ENCODE measurements at places on chromosomes 16 and 17.

DNA sequence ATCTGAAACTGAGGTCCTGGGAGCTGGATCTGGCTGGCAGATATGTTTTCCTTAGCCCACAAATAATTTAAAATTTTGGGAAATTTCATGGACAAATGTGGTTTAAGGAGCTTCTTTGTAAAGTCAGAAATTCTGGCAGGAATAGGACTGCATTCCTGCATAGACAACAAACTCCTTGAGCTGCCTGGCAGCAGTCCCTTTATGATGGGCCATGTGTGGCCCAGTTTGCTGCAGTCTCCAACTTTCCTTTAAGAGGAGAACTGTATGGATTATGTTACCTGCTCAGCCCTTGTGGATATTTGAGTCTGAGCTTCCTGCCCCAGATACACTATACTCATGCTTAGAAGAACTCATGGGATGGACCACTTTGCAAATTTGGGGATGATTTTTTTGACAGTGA, 48.5 kb upstream of the HS3ST2 start:
- no peak for DNase-seq

DNA sequence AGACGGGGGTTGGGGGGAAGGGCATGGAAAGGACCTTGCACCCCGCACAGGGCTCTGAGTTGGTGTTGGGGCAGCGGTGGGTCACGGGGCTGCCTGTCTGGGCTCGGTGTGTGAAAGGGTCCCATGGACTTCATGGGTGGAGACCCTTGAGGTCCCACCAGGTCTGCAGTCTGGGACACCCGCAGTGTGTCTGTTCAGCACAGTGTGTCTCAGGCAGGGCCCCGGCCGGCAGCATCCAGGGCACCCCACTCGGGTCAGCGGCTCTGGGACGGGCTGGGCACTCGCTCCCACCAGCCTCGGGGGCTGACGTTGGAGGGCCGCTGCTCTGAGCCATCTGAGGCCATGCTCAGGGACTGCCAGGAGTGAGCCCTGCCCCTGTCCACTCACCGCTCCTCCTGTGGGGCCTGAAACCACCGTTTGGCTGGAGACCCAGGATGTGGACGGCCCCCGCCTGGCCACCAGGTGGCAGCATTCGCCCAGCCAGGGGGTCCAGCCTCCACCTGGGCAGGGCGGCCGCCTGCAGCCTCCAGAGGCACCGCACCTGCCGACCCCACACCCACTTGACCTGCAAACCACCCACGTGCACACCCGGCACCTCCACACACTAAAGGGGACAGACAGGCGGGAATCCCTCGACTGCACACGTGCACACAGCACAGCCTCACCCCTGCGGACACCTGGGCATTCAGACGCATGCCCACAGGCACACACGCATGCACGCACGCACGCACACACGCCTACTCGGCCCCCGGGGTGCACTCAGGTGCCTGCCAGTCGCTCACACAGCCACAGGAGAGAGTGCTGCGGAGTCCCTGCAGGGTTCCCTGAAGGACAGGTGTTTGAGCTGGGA, 10.1 kb upstream of the ZFPM1 start:
- peak; percentile 85 for DNase-seq

DNA sequence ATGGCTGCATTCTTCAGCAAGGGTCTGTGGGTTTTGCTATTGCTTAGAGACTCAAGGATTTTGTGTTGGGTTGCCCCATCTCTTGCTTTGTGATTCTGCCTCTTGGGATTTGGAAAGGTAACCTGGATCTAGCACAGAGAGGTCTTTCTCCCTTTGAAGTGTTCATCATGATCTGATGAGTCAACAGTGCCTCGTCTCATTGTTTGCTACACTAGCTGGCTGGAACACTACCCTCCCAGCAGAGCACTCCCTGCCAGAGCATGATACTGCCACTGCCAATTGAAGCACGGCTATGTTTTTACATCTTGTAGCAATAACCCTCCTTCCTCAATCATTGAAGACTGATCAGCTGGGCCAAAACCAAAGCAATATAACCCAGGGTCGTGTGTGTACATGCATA, 361.0 kb downstream of the CDH13 start:
- DNase-seq, result no peak

DNA sequence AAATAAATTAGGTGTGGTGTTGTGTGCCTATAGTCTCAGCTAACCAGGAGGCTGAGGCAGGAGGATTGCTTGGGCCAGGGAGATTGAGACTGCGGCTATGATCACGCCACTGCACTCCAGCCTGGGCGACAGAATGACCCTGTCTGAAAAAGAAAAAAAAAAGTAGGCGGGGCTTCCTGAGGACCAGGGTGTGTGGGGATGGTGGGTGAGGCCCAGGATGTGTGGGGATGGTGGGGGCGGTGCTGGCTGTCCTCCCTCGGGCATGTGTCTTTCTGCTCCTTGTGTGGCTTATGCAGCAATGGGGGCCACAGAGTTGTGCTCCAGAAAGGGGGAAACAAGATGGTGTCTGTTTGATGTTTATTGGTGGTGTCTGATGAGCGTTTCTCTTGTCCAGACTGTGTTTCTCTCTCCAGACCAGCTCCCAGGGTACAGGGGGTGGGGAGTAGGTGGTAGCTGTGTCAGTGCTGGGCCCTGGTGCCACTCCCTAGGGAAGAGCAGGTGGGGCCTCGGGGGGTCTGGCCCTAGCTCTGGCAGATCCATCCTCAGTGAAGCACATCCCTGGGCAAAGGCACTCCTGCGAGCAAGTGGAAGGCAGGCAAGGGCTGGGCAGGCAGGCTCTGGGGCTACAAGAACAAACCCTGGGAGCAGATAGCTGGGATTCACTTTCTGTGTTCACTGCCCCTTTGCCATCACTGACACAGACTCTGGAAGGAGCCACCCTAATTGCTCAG, 2.3 kb downstream of the LCAT start:
- DNase-seq, result no peak

DNA sequence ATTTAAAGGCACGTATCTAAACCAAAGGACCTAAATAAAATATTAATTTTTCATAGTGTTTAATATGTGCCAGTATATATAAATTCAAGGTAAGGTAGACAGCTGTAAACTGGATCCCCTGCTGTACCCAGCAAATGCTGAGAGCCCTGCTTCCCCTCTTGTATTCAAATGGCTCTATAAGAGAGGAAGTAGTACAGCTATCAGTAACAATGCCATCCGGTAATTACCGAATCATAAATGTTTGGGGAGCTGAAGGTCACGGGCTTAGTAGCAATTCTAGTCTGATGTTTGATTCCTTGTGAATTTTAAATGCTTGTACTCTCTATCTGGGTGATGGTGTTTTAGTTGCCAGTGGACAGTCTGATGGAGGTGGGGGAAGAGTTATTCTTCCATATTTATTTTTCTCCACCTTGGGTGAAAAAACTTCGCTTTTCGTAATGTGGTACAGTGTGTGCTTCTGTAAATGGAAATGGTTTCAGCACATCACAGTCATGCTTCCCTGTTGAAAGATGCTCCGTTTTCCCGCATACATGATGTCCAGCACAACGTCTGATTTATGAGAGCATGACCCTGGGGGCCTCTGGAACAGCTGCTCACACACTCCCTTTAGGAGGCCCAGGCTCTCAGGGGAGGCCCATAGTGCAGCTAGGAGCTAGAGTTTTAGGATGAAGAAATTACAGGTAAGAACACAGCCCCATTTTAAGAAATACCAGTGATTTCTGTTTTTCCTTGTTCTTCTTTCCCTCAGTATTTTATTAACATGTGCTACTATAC, 423.9 kb downstream of the WWOX start:
- DNase-seq, result no peak

DNA sequence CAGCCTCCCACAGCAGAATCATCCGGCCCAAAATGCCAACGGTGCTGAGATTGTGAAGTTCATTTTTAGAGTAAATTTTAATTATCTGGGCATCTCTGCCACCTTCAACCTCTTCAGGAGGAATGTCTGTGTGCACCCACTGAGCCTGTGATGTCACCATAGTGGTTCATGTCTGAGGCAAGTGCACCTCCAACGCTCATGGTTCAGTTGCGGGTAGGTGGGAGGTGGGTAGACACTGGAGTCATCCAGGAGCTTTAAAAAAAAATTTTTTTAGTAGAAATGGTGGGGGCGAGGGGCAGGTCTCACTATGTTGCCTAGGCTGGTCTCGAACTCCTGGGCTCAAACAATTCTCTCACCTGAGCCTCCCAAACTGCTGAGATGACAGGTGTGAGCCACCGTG, 1.9 kb downstream of the FLYWCH1 start:
- no peak for DNase-seq

DNA sequence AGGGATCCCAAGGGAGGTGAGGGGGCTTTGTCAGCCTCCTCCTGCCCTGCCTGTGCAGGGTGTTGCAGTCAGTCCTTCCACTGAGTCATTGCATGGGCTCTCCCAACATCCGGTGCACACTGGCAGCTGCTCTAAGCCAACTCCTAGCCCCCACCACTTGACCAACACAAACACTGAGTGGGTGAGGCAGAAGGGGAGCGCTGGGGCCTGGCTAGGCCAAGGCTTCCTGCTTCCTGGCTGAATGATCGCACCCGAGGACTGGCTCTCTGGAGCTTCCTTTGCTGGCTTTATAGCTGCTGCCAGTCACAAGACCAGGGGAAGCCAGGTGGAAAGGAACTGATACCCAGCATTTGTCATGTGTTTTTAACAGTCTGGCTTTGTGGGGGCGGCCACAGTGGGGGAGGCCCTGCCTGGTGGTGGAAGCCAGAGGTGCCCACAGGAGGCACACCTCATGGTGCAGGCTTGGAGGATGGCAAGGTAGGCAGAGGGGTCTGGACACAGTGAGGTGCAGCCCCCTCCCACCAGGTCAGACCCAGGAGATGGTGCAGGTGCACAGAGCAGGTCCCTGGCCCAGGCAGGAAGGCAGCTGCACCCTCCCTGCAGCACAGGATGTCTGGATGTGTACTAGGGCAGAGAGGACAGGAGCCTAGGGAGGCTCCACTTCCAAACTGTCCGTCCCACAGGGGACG, 6.8 kb downstream of the MPG start:
- peak; percentile 25 for DNase-seq

DNA sequence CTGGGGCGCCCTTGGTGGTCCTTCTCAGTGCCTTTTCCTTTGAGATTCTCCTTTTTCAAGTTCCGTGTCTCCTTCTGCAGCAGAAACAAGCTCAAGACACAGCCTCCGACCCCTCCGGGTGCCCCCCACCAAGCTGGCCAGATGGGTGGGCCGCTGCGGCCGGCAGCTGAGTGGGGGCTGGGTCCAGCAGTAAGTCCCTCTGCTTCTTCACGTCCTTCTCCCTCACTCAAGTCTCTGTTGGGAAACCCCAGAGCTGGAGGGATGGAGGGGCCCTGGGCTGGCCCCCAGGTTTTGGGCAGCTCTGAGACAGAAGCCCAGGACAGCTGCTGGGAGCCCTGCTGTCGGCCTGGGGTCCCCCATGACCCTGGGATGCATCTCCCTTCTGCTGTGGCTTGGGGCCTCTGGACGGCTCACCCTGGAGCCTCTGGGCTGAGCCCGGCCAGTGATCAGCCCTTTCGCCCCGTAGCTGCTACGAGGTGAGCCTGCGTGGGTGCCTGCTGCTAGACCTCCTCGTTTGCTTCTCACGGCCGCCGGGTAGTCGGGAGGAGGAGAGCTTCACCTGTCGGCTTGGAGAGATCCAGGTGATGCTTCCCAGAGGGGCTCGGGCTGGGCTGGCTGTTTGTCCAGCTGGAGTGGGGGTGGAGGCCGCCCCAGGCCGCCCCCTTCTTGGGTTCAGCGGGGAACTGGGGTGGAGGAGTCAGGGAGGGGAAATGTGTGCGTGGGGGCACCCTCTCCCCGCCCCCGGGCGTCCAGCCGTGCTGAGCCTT, 10.7 kb downstream of the ENGASE start:
- no peak for DNase-seq

DNA sequence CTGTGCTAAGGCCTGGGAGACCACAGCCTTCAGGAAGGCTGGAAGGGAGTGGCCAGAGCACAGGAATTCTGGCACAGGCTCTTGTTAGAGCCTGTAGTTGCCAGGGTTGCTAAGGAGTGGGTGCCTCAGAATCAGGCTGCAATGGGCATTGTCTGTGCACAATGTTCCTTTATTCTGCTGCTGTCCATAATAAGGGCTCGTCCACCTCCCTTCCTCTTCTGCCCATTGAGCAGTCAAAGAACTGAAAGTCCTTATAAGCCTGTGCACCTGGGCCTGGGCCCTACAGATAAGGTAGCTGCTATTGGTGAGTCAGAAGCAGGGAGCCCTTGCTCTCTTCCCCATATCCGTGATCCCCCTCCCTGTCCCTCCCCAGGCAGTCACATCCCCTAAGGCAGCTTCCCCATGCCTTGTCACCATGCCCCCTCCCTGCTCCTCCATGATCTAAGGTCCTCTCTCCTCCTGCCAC, 5.4 kb upstream of the CNGB1 start:
- no peak for DNase-seq

DNA sequence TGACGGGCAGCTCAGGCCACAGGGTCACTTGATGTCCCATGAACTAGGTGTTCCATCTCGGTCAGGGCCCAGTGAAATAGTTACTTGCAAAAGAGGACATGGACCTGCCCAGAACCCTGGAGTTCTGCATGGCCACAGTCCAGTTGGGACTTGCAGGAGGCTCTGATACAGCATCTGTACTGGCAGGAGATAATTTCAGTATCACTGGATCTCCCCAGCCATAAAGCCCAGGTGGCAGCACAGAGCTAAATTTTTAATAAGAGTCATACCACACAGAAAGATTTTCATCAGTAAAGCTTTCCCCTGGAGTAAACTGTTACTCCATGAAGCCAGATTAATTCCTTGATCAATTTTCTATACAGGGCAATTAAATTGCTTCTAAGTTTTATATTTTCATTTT, 18.0 kb upstream of the SLC16A5 start:
- DNase-seq, result no peak

DNA sequence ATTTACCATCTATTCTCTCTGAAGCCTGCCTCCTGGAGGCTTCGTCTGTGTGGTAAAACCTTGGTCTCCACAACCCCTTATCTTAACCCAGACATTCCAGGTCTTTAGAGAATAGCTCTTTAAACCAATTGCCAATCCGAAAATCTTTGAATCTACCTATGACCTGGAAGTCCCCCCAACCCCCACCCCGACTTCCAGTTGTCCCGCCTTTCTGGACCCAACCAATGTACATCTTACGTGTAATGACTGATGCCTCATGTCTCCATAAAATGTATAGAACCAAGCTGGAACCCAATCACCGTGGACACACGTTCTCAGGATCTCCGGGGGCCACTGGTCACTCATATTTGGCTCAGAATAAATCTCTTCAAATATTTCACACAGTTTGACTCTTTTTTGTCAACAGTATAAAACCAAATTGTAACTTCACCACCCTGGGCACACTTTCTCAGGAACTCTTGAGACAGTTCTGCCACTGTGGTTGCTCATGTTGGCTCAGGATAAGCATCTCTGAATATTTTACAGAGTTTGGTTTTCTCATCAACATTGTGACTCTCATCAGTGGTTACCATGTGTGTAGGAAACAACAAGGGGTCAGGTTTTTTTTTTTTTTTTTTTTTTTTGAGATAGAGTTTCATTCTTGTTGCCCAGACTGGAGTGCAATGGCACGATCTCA, 18.1 kb upstream of the DNAH17 start:
- DNase-seq, result no peak

GRCh38 chr16:14284930-14285512, 213.9 kb downstream of the MRTFB start:
- DNase-seq, result no peak

- no peak for DNase-seq
These were observed 17.6 kb upstream of the ABR start for GRCh38 chr17:1197379-1197778.

GRCh38 chr17:9924735-9925191, 19.7 kb upstream of the RCVRN start:
- no peak for DNase-seq

- no peak for DNase-seq
These were observed 26.9 kb upstream of the XYLT1 start for GRCh38 chr16:17497648-17498047.

- DNase-seq, result no peak
These were observed 46.0 kb downstream of the SLC7A5 start for GRCh38 chr16:87823181-87823929.

All from CD4-positive, alpha-beta T cell treated with Interferon alpha-2 for 1 hour (primary cell).